ENCODE measurements at places on chromosomes 4 and X.

DNA sequence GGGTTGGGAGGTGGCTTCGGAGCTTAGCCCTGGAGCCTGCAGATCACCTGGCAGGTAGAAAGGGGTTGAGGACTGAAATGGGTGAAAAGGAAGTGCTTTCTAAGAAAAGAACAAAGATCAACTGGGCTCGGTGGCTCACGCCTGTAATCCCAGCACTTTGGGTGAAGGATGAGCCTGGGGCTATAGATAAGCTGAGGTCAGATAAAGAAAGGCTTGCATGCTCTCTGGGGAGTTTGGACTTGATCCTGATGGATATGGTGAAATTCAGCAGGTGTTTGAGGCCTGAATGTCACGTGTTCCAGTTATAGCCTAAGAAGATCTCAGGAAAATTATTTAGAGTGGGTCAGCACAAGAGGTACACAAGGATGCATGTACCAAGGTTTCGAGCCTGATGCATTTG, 40.8 kb downstream of the SLC34A2 start:
- DNase-seq = no peak

- DNase-seq = no peak
Observed at GRCh38 chrX:39613482-39613995, 484.2 kb downstream of the BCOR start.

- DNase-seq = no peak
Observed at GRCh38 chrX:48683411-48683982, at the start of gene WAS. TSS of gene WAS (plus strand) at chrX:48683799. CDS start at chrX:48683854, 55 bp downstream.

DNA sequence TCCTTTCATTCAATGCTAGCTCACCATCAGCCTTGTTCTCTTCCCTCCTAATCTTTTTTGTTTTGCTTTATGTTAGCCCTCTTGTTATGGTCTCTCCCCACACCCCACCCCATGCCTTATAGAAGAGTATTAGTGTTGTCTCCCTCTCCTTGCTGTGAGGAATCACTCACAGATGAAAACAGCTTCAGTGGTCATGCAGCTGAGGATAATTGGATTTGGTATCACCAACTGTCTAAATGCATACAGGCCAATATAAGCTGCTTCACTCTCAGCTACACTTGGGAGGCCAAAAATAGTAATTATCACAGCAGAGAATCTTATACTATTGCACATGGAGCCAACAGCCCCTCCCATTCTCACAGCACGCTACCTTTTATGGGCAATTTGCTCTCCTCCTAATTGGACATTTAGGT, 494.6 kb upstream of the FAM241A start:
- no peak for DNase-seq

- no peak for DNase-seq
Observed at GRCh38 chr4:152508386-152508785, 27.5 kb downstream of the FBXW7 start.

- DNase-seq = no peak
Observed at GRCh38 chr4:34432706-34433105, 1811.6 kb downstream of the ARAP2 start.

DNA sequence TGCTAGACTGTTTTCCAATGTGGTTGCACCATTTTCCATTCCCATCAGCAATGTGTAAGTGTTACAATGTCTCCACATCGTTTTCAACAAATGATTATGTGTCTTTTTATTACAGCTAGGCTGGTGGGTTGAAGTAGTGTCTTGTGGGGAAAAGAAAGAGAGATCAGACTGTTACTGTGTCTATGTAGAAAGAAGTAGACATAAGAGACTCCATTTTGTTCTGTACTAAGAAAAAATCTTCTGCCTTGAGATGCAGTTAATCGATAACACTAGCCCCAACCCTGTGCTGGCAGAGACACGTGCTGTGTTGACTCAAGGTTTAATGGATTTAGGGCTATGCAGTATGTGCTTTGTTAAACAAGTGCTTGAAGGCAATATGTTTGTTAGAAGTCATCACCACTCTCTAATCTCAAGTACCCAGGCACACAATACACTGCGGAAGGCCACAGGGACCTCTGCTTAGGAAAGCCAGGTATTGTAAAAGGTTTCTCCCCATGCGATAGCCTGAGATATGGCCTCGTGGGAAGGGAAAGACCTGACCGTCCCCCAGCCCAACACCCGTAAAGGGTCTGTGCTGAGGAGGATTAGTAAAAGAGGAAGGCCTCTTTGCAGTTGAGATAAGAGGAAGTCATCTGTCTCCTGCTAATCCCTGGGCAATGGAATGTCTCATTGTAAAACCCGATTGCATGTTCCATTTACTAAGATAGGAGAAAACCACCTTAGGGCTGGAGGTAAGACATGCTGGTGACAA, 23.0 kb upstream of the UGT2B15 start:
- no peak for DNase-seq

- peak; percentile 14 for DNase-seq
Observed at GRCh38 chrX:11437642-11438379, 144.6 kb downstream of the AMELX start.

GRCh38 chrX:133005042-133005441, 46.6 kb upstream of the HS6ST2 start:
- DNase-seq = peak; percentile 0

Measured in amniotic stem cell (primary cell).